ENCODE measurements at places on chromosomes 11 and 22.

DNA sequence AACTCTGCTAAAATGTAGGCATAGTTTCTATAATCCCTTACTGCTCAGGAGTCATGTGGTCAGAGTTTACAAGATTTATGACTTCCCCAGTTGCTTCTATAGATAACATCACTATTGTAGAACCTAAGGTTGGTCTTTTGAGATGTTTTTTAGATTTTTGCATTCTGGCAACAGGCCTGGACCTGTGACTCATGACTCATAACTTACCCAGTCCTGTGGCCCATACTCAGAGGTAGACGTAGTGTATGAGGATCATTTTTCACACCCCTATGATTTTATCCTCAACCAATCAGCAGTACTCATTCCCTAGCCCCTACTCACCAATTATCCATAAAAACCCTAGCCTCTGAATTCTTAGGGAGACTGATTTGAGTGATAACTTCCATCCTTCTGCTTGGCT, 384.4 kb upstream of the DDI1 start:
- no peak for DNase-seq

- DNase-seq: no peak
These were observed 118.2 kb downstream of the FAR1 start for GRCh38 chr11:13786688-13787087.

GRCh38 chr11:62245271-62245753, 3.3 kb downstream of the SCGB1D2 start:
- DNase-seq: no peak

DNA sequence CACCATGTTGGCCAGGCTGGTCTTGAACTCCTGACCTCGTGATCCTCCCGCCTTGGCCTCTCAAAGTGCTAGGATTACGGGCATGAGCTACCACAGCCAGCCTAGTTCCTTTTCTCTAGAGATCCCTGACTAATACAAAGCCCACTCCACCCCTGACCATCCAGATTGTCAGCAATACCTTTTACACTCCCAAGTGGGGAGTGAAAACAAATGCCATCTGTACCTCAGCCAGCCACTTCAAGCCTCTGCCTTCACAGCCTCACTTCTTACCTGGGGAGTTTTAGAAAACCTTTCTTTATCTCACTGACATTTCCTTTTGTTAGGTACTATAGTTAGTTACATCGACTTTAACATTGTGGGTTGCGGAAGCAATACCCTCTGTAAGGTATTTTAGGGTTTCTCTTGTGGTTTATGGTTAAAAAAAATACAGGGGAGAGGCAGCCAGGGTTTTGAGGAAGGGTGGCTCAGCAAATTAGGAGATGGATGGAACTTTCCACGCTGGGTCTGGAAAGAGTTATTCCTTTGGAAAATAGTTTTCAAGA, 8.9 kb downstream of the TOM1 start:
- no peak for DNase-seq

GRCh38 chr11:132620423-132620822, 911.9 kb downstream of the OPCML start:
- no peak for DNase-seq

Measured in left hindlimb (tissue), 1 donor.